ENCODE measurements at places on chromosomes 6 and 20.

- DNase-seq = no peak
These were observed 39.4 kb upstream of the PLEKHG1 start for GRCh38 chr6:150560004-150560883.

DNA sequence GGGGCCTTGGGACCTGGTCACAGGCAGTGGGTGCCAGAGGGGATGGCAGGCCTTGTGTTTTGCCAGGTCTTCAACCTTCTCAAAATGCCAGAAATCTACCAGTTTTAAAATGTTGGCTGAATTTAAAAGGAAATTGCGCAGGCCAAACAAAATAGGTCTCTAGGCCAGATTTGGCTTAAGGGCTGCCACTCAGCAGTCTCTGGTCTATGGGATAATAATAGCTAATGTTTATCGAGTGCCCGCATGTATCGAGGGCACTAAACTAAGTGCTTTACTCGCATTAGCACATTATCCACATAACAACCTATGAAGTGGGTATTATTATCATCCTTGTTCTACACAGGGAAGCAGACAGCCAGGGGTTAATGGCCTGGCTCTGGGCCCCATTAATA lies 11.0 kb downstream of the E2F3 start:
- no peak for DNase-seq

DNA sequence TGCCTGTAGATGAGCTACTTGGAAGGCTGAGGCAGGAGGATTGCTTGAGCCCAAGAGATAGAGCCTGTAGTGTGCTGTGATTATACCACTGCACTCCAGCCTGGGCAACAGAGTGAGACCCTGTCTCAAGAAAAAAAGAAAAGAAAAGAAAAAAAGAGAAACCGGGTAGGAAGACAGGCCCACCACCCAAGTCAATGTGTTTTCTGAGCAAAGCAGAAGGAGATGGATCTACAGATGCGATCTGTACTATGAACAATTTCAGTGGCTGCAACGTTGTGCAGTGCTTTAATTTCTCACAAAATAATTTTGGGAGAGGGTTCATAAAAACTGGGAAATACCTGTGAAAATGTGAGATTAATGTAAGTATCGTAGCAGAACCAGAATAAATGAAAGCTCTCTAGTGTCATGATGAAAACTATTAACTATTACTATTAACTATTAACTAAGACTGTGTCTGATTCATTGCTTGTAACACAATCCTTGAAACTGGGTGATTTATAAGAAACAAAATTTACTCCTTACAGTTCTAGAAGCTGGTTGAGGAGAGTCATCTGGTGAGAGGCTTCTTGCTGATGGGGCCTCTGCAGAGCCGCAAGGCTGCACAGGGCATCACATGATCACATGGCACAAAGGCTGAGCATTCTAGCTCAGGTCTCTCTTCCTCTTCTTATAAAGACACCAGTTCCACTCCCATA lies 233.1 kb upstream of the ZNF217 start:
- no peak for DNase-seq

- DNase-seq = peak; percentile 64
These were observed 1.6 kb downstream of the SLC17A9 start for GRCh38 chr20:62953839-62954703.

DNA sequence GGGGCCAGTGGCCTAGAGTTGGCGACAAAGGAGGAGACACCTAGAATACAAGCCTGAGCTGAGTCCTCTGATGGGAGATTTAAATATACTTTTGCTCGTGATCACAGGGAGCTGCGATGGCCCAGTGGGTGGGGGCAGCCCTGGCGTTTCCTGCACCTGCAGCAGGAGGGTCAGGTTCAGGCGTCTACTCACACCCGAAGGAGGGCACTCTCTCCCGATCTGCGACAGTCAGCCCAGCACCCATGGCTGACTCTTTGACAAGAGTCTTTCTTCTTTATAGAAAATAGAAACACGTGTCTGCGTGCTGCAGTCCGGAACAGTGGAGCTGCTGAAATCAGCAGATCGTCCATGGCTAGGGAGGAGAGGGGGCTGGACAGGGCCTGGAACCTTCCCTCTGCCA lies 338.2 kb downstream of the CDH4 start:
- DNase-seq = no peak

DNA sequence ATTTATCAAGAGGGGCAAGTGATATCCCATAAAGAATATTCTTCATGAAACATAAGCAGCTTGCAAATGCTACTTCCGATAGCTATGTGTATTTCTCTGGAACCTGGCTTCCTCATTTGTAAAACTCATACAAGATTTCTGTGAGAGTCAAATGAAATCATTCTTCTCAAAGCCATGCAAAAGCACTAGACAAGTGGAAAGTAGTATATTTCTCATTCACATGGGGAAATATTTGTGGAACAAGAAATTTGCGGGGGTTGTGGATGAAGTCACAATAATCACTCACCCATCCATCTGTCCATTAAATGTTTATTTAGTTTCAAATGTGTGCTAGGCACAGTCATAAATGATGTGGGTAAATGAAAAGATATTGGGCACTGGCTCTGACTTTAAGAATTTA lies 150.5 kb downstream of the IPCEF1 start:
- DNase-seq = no peak

- no peak for DNase-seq
These were observed 529.1 kb upstream of the CITED2 start for GRCh38 chr6:139903411-139904157.

- DNase-seq = no peak
These were observed 5.3 kb downstream of the SNAI1 start for GRCh38 chr20:49987868-49988690.

GRCh38 chr20:38430679-38431325 lies 4.3 kb downstream of the SNHG17 start:
- no peak for DNase-seq

DNA sequence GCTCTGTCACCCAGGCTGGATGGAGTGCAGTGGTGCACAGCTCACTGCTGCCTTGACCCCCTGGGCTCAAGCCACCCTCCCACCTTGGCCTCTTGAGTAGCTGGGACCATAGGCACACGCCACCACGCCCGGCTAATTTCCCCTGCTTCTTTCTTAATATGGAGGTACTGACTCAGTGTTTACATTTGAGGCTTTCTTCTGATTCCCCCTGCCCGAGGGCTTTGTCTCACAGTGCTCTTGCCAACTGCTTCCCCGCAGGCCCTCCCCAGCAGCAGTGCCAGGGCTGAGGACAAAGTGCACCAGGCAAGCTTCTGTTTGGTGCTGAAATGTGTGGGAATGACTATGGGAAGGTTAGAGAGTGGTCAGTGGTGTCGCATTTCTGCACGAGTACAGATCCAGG lies 34.8 kb downstream of the NR2E1 start:
- DNase-seq = no peak

DNA sequence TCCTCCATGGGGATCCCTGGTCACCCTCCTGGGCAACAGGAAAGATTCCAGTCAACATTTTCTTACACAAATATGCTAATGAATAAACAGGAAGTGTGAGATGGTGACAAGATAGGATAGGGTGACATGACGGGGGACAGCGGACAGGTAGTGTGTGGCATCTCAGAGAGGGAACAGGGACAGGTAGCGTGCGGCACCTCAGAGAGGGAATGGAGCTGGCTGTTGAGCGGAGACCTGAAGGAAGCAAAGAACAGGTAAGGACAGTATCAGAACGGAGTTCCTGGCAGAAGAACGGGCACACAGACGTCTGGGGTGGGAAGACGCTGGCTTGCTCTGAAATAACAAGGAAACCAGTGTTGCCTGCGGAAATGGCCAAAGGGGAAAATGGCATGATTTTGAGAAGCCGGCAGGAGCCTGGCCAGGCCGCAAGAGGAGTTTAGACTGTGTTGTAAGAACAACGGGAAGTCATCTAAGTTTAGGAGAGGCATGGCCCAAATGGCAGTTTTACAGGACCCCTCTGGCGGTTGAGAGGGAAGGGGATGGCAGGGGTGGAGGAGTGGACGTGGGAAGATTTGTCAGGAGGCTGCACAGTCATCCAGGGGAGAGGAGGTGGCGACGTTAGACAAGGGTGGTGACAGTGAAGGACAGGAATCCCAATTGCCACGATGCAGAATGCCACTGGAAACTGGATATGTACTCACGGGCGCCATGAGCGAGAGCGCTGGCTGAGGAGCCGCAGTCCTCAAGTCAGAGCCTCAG lies 111.6 kb downstream of the JPH2 start:
- DNase-seq = no peak

DNA sequence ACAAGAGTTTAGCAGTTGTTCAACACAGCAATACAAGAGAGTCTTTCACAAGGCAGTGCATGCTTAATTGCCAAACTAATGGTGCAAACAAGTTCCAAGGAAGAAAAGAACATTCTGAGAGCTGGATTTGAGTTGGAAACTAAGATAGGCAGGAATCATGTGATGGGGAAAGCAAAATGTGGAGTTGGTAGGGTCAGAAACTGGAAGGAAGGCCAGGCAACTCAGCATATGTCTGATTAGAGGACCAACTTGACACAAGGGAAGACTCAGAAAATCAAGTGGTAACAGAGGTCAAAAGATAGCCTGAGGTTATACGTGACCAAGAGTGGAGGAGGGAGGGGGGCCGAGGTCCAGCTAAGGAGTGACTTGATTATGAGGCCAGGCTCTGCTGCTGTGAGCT lies 117.3 kb downstream of the SMLR1 start:
- no peak for DNase-seq

GRCh38 chr20:32338665-32339064 lies 19.5 kb upstream of the ASXL1 start:
- DNase-seq = no peak

GRCh38 chr6:112018619-112019416 lies 35.1 kb upstream of the CCN6 start:
- DNase-seq = no peak

GRCh38 chr6:170296746-170297575 lies 6.1 kb upstream of the DLL1 start:
- DNase-seq = no peak

DNA sequence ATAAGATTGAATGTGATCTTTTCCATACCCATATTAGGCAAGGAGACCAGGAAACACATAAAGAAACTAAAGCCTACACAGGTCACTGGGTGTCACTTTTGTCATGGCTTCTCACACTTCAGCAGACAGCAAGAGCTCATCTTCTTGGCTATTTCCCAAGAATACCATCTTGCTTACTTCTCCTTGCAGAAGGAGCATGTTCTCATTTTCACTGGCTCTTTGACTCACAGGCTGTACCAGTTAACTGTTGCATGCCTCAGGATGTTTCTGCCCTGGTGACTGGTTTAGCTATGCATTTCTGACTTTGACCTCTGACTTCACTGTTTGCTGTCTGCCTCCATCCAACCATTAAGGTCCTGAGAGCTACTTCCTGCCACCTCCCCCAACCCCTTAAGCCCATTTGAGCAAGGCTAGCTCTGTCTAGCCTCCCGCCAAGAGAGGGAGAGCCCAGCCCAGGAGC lies 40.3 kb upstream of the OGFRL1 start:
- no peak for DNase-seq

DNA sequence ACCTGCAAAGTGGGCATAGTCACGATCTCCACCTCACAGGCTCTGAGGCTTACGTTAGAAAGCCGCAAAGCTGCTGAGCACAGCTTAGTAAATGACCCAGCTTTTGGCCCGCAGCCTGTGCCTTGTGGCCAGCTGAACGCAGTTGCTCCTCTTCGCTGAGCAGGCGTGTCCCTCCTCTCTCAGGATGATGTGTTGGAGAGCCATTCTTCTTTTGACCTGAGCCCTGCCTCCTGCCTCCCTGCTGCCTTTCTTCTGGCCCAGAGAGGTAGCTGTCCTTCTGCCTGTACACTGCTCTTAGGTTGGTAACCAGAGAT lies 47.6 kb upstream of the MYL9 start:
- DNase-seq = no peak

DNA sequence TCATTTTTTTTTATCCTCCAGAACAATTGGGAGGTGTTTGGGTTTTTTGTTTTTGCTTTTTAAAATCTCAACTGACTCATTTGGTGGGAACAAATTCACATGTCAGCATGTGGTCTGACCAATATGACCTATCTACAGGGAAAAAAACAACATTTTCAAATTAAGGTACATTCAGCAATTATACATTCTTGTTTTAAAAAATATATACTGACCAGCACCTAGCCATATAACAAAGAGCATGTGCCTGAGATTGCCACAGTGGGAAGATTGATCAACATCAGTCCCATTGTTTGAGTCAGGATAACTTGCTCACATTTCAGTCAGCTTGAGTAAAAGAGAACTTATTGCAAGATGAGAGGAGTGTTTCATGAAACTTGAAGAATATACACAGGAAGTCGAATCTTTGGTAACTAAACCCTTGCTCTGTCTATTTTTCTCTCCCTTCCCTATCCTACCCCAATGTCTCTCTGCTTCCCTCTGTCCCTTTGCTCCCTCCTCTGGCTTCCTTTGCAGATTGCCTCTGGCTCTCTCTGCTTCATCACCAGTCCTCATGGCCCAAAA lies 163.2 kb upstream of the TAB2 start:
- DNase-seq = no peak

DNA sequence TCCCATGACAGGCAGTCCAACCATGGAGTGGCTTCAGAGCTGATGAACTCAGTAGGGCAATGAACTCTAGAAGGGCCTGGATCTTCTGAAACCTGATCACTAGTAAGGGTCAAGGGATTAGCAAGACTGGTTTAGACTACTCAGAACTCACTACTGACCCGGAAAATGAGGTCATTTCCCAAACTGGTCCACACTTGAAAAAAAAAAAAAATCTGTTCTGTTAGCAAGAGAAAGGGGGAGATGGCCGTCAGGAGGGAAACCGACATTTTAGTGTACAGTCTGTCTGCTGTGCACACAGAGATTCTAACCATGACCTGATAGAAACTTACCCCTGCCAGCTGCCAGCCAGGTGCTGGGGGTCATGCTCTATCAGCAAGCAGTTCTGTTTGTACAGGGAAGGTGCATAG lies 262.4 kb upstream of the AGPAT4 start:
- DNase-seq = no peak

DNA sequence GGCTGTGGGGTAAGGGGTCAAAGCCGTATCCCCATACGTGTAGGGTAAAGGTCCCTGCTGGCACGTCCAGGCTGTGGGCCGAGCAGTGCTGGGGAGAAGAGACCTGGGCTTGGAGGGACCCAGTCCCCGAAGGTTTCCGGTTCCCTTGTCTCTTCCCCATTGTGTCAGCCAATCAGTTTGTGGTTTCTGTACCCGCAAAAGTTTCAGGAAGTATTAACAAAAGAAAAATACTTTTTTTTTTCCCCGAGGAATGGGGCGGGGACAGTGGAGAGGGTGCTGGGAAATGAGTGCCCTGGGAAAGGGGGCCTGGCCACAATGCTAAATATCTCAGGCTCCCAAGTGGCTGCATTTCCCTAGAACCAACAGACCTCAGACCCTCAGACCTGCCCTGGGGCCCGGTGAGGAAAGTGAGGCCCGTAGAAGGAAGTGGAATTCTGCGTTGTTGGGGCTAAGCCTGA lies 15.2 kb upstream of the AMD1 start:
- DNase-seq = no peak

- no peak for DNase-seq
These were observed 150.3 kb upstream of the SASH1 start for GRCh38 chr6:148192310-148192709.

Data from activated T-cell treated with anti-CD3 and anti-CD28 coated beads, Interleukin-2, amount 50 U/mL, for 1 hour (primary cell).